ENCODE measurements at places on chromosomes 5 and 9.

- no peak for DNase-seq
Measured at GRCh38 chr5:83101514-83101913, 24.2 kb downstream of the XRCC4 start.

DNA sequence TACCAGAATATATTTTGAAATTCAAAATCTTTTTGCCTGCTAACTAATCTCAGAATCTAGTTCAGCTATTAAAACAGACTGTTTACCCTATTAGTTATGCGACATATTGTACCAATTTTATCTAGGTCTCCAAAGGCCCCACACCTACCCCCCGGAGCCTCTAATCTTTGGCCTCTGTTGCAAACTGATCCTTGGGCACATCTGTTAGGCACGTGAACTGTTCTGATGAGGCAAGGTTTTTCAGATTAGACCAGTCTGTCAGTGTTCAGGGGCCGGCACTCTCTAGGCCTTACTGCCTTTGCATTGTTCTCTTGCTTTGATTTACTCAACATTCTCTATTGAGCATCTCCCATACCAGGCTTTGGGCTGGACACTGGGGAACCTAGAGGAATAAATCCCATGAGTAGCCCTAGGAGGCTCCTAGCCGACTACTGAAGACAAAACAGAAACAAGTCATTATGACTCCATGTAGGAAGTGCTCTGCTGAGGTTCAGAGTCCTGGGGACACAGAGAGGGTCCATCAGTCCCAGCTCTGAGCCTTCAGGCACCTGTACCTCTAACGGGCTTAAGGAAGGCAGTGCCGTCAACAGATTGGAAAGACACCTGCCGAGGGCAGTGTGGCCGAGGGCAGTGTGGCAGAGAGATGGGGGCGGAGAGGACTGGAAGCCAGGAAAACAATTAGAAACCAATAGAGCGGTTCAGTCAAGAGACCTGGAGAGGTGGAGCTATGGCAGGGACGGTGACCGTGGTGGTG is 245.1 kb downstream of the AOPEP start:
- no peak for DNase-seq

DNA sequence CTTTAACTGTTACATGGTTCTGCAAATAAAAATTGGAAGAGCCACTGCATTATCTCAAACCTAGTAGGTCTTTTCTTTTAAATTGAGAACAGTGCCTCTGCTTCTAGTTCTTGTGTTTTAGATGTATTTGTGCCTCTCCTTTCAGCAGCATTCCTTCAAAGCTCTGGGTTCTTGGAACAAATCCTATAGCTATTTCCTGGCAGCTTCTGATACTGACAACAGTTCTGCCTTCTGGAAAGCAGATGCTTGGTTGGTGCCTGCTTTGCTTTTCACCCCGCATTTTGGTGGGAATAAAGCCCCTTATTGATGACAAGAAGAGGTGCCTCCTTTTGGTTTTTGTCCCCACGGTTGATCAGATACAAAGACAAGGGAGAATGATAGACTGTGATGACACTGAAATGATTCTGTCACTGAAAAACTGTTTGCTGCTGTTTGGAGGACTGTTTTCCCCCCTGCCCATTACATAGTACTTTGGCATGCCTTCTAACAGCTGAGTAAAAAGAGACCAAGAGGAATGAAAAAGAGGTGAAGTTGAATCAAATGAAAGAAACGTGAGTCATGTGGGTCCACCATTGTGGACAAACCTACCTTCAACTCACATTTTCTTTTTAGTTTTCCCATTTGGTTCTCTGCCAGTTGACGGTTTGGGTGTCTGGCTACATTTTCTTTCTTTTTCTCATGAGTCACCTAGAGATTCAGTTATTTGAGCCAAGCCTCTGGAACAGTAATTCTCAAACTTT is 5.6 kb downstream of the PTCD2 start:
- DNase-seq: no peak

DNA sequence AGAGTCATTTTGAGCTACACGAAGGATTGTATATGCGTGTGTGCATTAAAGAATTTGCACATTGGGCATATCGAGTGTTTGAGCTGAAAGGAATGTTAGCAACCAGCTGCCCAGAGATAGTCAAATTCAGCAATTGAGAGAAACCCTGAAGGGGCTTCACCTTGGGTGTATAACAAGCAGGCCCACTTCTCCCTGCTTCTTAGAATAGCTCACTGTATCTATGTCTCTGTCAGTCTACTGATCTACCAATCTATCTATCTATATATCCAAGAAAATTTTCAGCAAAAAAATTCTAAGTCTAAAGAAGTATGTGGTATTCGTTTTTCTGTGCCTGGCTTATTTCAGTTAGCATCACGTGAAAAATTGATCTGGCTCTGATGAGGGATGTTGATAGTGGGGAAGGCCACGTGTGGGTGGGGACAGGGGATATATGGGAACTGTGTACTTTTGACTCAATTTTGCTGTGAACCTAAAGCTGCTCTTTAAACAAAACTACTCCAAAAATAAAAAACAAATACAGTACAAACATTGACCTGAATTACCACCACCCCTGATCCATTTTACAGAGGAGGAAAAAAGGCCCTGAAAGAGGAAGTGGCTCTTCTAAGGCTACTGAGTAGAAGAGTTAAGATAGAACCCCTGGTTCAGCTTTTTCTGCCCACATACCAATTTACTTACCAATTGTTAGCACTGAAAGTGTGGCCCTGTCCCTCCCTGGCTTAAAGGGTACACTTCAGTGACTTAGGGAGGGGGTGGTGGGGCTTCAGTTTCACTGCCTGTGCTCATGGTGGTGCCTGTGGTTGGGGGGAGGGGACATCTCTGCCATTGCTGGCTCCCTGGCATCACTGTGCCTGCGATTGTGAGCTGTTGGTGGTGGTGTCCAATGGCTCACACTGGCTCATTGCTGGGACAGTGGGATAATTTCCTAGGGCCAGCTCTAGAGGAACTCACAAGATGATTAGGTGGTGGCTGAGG is 141.8 kb downstream of the DOCK2 start:
- no peak for DNase-seq

DNA sequence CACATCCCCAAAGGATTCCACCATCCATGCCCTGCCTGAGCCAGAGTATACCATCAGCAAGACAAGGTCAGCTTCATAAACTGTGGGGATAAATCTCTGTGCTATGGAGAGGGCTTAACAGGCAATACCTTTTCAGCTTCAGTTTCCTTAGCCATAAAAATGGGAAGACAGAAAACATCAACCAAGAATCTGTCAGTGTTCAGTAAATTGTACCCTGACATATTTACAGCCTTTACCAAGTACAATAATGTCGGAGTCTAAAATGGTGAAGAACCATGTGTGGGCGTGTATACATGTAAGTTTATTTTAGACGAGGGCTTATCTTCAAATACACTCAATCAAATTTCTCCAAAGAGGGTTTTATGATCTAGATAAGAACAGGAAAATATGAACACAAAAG is 94.7 kb downstream of the ELAVL2 start:
- DNase-seq: no peak
